NCI-H345 (cell line): ENCODE measurements at places on chromosomes 12 and 14.

DNA sequence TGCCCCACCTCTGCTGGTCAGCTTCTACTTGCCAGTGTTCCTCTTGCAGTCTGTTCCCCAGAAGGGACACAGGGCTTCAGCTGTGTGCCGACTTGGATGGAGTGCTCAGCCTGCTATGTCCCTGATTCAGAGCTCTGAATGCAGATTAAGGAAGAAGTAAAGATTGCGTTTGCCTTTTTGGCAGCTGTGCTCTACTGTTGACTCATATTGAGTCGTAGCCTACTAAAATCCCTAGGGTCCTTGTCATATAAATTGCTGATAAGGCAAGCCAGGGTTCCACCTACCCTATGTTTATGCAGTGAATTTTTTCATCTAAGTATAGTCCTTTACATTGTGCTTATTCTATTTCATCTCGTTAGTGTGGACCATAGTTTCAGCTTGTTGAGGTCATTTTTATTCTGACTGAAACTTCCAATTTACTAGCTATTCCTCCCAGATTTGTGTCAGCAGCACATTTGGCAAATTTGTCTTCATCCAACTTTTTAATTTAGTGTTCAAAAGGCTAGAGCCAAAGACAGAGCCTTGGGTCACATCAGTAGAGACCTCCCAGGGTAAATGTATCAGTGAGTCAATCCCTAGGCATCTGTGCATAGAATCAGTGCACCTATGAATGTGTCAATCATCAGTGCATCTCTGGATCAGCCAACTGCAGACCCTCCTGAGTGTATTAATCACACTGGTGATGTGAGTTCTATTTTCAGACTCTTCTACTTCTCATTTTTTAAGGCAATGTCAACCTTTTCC lies 31.9 kb downstream of the CACNA1C start:
- peak; percentile 72 for DNase-seq

DNA sequence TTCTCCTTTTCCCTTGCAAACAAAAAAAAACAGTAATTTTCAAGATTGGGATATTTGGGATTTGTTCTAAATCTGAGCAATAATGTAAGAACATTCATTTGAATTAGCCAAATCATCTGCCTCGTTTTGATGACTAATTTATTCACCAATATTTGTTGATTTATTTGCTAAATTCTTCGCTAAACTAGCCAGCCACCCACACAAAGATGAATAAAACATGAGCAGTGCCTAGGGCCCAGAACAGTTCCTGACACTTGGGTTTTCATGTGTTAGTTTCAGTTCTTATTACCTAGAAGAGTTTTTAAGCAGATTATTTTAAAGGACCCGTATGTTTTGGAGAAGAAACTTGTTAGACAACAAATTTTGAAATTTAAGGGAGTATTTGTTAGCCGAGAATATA lies 1.4 kb downstream of the ETNK1 start:
- no peak for DNase-seq

- DNase-seq, result no peak
Measured at GRCh38 chr12:6452245-6452943, 552 bp downstream of the TAPBPL start.

DNA sequence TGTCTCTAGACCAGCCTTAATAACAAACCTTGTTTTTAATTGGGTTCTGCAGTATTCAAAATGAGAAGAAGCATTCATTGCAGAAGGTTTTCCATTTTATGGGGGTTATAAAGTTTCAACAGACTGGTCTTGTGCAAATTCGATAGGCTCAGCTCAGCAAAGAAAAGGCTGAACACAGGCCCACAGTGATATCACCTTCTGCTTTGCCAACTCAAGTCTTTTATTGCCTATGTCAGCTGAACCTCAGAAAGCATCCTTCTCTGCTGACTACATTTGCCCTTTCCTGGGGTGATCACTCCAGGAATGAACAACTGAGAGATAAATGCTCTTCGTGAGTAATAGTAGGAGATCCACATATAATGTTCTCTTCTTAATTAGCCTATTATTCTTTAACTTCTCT lies 134.5 kb upstream of the CCDC175 start:
- no peak for DNase-seq

DNA sequence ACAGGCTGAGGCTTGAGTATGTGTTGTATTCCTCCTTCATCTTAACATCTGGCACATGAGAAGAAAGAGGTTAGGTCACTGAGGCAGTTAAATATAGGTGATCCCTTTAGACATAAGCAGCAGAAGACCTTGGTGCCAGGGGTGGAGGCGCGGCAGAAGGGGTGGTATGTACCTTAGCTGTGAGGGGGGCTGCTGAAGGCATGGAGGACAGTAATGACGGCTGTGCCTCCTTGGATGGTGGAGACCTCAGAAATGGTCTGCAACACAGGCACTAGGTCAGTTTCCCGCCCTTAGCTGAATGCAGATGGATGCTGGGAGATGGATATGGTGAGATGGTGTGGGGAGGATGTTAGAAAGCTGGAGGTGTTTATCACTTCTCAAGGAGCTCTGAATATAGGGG lies 1.5 kb upstream of the PNMA1 start:
- DNase-seq, result no peak

GRCh38 chr12:75646329-75647210 lies 135.2 kb upstream of the KRR1 start:
- no peak for DNase-seq

DNA sequence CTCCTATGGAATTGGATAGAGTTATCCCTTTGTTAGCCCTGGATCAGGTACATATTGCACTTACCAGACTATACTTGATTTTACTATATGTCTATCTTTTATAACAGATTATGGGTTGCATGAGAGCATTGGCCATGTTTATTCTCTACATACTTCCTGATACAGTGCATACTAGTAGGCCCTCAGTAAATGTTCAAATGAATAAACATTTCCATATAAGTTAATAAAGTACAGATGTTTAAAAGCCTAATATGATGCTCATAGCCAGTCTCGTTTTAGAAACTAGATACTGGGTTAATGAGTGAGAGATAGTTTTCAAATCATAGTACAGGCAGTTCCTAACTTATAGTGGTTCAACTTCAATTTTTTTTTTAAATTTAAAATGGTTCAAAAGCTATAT lies 39.5 kb upstream of the TOMM20L start:
- DNase-seq, result no peak
